ENCODE measurements at places on chromosomes 11 and 22. TPM values are rescaled to one million over a fixed set of nuclear protein-coding genes. Genes with fewer than 3 reads are reported as not detected.

- DNase-seq: peak; percentile 71
These were observed 12.1 kb downstream of the GATD1 start for GRCh38 chr11:765025-765801.

DNA sequence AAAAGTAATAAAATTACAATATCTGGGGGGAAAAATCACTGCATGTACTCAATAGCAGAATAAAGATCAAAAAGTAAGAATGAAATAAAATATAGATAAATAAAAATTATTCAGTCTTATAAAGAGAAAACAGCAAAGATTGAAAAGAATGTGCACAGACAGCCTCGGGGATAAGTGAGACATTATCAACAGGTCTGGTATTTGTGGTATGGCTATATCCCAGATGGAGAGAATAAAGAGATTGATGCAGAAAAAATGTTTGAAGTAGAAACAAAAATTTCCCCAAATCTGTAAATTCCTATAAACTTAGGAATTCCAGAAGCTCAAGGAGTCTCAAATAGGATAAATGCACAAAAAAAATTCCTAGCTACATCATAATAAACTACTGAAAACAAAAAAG, 74.5 kb upstream of the LUZP2 start:
- DNase-seq: no peak

DNA sequence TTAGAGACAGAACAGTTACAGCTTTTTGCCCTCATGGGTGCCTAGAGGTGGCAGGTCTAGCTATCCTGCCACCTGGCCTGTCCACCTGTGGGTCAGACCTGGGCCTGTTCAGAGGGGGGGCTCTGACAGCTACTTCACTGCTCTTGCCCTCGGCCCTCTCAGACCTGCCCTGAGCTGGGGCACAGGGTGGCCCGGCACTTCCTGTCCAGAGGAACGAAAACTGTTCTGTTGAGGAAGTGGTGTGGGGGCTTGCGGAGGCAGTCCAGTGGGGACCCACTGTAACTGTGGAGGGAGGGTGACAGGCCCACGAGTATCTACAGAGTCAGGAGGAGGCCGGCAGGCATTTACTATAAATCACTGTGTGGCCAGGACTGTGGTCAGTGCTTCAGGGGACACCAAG, 16.2 kb downstream of the TESMIN start:
- DNase-seq: no peak

DNA sequence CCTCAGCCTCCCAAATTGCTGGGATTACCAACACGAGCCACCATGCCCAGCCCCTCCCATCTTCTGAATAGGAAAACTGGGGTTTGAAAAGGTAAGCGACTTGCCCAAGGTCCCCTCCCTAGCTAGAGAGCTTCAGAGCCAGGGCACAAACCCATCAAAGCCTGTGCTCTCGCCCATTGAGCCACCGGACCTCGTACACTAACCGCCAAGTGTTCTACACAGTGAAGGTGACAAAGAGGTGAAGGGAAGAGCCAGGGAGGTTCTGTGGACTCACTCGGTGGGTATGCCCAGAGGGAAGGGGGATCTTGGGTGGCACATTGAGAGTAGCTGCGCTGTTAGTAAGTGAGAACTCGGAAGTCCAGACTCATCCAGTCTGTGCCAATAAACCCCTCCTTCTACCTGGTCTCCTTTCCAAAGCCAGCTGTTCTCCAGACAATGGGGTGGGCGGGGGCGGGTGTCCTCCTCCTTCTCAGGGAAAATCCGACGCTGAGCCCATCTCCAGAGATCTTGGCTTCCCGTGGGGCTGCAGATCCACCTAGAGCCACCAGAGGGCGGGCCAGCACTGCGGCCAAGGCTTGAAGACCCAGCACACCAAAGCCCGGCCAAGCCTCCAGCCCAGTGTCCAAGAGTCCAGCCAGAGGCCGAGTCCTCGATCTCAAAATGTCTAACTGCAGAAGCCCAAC, 3.2 kb upstream of the RTN4RL2 start:
- DNase-seq: peak; percentile 87

DNA sequence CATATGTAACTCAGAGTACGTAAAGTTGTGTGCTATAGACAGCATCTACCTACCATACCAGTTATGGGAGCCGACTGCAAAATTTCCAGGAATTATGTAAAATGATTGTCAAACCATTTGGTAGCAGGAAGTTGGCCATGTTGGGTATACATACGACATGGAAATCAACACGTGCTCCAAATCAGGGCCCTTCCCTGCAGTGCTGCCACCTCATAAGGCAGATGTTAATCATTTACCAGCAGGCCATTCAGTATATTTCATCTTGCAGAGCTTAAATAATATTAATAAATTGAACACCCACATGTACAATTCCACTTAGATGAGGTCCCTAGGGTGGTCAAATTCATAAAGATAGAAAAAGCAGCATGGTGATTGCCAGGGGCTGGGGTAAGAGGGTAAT, 9.8 kb downstream of the MS4A18 start:
- DNase-seq: no peak

DNA sequence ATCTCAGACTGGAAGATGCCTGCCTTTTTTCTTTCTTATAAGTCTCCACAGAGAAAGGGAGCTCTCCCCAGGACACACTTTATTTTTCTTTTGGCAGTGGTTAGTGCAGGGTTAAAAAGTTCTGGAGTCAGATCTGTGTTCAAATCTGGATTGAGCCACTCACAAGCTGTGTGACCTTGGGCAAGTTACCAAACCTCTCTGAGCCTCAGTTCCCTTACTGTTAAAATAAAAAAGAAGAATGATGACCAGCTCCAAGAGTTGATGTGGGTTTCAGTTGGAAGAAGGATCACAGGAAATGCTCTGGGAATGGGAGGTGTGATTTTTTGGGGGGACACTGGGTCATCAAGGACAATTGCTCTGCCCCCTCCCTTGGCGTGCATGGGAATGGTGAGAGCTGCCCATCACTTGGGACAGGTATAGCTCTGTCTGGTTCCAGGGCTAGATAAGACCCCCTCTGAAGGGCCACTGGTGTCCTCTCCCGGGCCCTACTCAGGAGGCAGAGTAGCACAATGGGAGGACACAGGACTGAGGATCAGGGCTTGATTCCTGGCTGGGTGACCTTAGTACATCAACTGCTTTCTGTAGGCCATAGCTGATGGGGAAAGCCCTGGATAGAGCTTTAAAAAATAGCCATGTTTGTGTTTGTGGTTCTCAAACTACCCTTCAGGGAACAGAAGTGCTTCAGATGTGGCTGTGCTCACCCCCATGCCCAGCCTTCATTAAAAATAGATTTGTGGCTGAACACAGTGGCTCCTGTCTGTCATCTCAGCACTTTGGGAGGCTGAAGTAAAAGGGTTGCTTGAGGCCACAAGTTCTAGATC, 228.3 kb downstream of the MIAT start:
- no peak for DNase-seq

DNA sequence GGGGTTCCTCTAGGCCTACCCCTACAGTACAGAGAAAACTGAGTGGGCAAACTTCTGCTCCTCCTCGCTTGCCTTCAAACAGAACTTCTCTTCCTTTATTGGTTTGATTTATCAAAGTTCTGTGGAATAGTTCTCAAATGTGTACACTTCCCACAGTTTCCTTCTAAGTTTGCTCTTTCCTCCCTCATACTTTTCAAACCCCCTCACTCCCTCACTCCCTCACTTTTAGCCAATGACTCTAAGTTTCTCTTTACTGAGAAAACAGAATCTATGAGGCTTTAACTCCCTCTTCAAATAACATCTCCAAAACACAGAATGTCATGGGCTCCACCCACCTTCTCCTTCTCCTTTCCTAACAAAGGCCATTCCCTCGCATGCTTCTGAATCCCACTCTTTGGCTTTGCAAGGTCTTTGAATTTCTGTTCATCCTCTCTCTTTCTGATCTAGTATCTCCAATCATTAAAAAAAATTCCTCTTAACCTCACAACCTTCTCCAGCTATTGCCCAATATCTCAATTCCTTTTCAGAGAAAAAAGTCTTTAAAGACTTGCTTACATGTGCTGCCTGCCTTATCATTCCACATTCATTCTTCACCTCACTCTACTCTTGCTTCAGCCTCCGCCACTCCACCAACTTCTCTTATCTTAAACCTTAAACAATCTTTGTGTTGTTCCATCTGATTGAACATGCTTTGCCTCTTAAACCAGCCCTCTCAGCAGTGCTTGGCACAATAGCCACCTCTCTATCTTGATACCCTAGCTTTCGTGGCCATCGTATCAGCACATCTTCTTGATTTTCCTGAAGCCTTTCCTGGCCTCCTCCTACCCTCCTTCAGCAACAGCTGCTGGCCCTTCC, 57.2 kb downstream of the DDI1 start:
- no peak for DNase-seq

- no peak for DNase-seq
These were observed 1.0 kb upstream of the DRD4 start for GRCh38 chr11:635945-636510.

- DNase-seq: peak; percentile 15
These were observed 687.8 kb downstream of the KCNA4 start for GRCh38 chr11:29328961-29329441.

- no peak for DNase-seq
These were observed 19.1 kb downstream of the ARHGEF17 start for GRCh38 chr11:73326929-73327811.

GRCh38 chr11:117750357-117750756, 46.7 kb downstream of the DSCAML1 start:
- no peak for DNase-seq

DNA sequence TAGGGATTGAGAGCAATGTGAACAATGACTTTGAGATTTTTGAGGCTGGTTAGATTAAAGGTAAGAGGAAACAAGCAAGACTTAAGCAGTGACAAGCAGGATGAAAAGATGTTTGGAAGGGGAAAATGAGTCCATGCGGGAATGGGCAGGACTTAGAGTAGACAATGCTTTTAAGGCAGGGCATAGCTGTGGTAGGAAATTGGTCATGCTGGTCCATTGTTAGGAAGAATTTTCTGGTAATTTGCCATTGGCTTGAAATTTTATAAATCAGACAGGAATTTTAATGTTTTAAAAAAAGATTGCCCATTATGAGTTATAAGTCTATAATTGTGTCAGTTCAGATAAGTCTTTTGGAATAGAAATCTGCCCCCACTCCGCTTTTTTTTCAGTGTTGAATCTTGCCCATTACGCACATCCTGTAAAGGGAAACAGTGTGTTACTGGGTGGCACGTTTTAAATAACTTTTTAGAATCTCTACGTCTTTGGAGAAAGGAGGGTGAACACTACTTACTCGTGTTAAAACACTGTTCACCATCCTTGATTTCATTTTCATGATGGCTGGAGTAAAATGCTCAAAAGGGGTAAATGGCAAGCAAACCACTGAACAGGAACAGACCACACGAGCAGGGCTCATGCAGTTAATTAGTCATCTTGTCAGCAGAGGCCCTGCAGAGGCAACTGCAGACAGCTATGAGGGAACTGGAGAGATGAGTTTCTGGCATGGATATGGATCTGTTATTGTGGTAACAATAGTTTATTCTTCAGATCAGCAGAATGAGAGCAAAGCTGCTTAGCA, 25.0 kb downstream of the SWAP70 start:
- DNase-seq: no peak

GRCh38 chr11:78085972-78086371, 6.3 kb upstream of the NDUFC2 start:
- DNase-seq: no peak

GRCh38 chr22:20426259-20426615, 11.4 kb downstream of the SCARF2 start:
- no peak for DNase-seq

DNA sequence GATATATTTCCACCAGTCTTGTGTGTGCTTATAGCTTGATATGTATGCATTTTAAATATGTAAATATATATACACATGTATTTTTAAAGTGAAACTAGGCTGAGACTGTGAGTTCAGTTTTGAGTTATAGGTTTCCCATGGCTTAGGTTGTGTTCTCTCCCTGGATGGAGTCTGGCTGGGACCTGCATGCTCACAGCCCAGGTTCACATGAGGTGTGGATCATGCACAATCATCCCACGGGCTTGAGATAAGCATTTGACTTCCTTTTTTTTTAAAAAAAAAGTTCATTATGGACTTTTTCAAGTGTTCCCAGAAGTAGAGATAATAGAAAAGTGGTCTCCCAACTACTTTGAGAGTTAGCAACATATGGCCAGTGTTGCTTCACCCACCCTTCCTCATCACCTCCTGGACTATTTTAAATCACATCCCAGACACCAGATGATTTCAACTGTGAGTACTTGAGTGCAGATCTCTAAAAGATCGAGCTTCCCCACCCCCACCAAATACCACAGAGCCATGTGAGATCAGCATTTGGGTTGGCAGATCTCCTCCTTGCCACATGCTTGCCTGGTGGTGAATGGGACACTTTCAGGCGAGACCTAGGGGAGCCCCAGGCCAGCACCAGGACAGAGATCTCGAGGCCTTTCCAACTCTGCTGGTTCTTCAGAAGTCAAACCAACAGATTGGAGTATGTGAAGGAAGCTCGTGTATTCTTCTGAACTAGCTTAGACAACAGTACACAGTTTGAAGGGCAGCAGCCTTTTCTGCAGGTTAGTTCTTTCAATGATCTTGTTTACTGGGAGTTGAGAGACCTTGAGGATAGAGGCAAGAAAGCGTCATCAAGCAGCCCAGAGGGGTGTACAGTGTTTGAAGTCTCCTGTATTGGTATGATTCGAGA, 15.9 kb downstream of the MED15 start:
- no peak for DNase-seq

DNA sequence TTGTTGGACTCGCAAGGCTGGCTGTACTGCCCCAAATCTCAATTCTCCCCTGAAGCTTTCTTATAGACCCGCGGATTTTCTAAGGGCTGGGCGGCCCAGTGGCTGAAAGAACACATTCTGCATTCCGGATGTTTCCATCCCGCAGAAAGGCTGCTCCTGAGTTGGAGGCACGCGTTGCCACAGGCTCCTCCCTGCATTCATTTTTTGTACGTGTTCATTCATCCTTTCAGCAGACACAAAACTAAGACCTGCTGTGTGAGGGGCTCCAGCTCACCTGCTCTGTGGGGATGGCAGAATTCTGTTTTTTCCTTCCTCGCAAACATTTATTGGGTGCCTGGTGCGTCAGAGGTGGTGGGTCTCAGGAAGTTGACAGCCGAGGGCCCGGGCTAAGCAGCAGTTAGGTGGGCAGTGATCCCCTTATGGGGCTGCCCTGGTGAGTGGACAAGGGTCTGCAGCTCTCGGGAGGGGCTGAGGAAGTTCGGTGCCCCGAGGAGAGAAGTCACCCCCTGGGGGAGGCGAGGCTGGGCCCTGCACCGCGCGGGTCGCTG, 23.7 kb downstream of the SHANK3 start:
- no peak for DNase-seq

SPI1 gene
- 1.2 TPM for total RNA-seq

OR10D3 gene
- total RNA-seq: not detected

LRRC4C gene
- 90.5 TPM for total RNA-seq

PARVB gene
- 5.7 TPM for total RNA-seq

NNMT gene
- 0.41 TPM for total RNA-seq

KRTAP5-9 gene
- not detected for total RNA-seq

TRPC6 gene
- 5.7 TPM for total RNA-seq

APOA4 gene
- not detected for total RNA-seq

ACRV1 gene
- 0.82 TPM for total RNA-seq

FAM180B gene
- not detected for total RNA-seq

BIK gene
- total RNA-seq: not detected

C11orf42 gene
- not detected for total RNA-seq

CYB561A3 gene
- 4.9 TPM for total RNA-seq

BRMS1 gene
- total RNA-seq: 19.2 TPM

MAJIN gene
- not detected for total RNA-seq

MPEG1 gene
- total RNA-seq: 2.0 TPM

MS4A3 gene
- 0.41 TPM for total RNA-seq

PGA4 gene
- 0.82 TPM for total RNA-seq

All from frontal cortex (tissue), 4 donors.